Putamen (tissue), 1 donor: ENCODE measurements at places on chromosomes 13 and 19.

GRCh38 chr13:22846551-22846950, 334.2 kb upstream of the SGCG start:
- DNase-seq: no peak

- no peak for DNase-seq
Measured at GRCh38 chr19:38695317-38695683, 47.9 kb downstream of the ACTN4 start.

GRCh38 chr13:74306496-74306895, 172.3 kb upstream of the KLF12 start:
- no peak for DNase-seq

GRCh38 chr13:114143806-114144605, 11.6 kb upstream of the RASA3 start:
- no peak for DNase-seq

GRCh38 chr13:69903081-69903480, 204.5 kb upstream of the ATXN8OS start:
- no peak for DNase-seq

- no peak for DNase-seq
Measured at GRCh38 chr13:27151798-27152599, 19.6 kb downstream of the USP12 start.

DNA sequence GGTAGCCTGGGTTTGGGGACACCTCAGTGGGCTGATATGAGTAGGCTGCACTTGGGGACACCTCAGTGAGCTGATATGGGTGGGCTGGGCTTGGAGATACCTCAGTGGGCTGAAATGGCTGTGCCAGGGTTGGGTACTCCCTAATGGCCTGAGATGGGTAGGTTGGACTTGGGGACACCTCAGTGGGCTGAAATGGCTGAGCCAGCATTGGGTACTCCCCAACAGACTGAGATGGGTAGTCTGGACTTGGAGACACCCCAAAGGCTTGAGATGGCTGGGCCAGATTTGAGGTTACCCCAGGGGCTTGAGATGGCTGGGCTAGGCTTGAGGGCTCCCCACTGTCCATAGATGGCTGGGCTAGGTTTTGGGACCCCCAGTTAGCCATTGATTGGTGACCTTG, 12.1 kb downstream of the IQCN start:
- no peak for DNase-seq

DNA sequence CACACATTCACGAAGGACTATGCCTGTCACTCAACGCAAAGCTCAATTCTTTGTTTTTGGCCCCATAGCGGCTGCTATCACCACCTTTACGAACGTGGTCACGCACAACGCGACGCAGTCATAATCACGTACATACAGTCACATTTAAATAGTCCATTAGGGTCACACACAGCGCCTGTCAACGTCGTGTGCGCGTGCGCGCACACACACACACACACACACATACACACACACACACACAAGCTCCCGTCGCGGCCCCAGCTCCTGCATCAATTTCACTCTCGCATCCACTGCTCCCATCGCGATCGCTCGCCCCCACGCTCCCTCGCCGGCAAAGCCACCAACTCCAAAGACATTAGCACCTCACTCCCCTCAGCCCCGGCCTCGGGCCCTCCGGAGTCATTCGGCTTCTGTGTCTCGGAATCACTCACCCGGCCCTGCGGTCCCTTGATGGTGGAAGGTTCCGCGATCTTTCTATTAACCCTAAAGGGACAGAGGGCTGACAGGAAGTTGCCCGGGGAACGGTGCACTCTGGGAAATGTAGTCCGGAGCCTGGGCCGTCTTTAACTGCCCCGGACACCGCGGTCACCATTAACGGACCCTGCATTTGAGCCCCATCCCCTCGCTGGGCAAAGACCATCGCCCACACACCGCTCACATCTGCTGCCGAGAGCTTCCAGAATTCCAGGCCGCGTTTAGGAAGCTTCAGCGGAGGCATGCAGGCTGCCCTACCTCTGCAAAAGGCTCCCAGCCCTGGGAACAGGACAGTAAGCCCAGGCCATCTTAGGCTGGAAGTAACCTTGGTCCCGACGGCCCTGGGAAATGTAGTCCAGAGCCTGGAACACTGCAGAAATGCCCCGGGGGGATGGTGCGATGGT, at the start of gene ZNF790:
ZNF790 (minus strand) TSS at position 482 of the 878 bp plus-strand sequence. CDS start 12,768 bp downstream, outside the sequence.
- DNase-seq: peak; percentile 92

DNA sequence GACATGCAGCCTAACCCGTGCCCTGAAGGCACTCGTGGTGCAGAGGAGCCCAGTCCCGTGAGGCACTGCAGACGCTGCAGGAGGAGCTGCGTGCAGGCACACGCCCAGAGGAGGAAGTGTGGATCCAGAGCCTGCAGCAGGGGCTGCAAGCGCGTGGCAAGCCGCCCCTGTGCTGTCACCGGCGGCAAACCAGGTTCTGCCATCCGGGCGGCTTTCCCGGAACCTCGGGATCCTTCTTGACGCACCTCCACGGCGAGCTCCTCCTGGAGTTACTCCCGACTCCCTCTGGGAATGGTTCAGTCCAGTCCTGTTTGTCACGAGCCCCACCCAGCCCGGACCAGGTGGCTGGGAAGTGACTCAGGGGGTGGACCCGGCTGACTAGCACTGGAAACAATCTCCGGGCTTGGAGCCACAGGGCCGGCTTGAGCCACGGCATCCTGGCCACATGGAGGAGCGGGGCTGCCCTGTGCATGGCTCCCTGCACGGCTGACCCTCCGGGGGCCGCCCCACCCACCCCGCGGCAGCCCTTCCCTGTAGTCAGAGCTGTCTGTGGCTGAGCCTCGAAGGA, 10.2 kb downstream of the DPP9 start:
- DNase-seq: no peak

GRCh38 chr13:38664906-38665305, 22.0 kb upstream of the FREM2 start:
- DNase-seq: no peak

DNA sequence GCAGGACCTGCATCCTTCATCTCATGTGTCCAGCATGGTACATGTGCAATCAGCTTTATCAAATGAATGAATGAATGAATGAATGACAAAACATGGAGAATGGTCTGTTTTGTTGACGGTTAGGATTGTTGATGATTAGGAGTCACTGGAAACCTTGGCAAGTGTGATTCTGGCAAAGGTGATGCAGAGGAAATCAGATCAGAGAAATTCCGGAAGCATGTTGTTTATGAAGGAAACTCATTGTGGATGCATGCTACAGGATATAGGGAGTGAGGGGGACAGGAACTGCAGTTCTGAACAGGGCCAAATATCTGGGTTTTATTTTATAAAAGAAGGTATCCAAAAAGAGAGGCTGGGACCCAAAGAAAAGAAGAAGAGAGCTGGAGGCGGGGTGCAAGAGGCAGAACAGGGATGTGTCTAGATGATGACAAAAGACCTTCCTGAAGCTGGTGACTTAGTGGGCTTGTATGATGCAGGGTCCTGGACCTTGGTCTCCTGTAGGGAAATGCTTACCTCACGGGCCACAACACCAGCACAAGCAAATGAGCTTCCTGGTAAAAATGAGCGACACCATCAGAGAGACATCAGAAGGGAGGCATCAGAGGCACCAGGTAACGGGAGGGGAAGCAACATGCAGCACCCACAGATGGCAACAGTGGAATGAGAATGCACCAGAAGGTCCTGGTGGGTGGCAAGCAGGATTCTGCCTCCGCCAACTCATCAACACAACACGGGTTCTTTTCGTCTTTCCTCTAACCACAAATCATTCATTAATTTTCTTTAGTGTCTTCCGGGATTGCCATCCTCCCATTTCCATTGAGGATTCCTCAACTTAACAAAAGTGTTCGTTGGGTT, 159.6 kb downstream of the FOXO1 start:
- DNase-seq: no peak

DNA sequence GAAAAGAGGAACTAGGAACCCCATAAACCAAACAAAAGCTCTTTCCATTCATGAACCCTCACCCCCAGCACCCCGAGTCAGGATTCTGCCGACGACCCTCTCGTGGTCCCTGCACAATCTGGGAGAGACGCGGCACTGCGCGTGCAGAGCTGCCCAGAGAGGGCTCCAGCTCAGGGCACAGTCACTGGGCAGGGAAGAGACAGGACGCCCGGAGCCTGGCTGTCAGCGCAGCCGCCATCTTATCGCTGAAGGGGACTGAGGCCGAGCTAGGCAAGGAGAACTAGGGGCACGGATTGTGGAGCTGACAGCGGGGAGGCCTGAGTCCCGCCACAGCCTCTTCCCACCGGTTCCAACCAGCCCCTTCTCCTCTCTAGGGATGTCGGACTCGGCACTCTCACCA, 349 bp downstream of the ZNF98 start:
- DNase-seq: no peak

DNA sequence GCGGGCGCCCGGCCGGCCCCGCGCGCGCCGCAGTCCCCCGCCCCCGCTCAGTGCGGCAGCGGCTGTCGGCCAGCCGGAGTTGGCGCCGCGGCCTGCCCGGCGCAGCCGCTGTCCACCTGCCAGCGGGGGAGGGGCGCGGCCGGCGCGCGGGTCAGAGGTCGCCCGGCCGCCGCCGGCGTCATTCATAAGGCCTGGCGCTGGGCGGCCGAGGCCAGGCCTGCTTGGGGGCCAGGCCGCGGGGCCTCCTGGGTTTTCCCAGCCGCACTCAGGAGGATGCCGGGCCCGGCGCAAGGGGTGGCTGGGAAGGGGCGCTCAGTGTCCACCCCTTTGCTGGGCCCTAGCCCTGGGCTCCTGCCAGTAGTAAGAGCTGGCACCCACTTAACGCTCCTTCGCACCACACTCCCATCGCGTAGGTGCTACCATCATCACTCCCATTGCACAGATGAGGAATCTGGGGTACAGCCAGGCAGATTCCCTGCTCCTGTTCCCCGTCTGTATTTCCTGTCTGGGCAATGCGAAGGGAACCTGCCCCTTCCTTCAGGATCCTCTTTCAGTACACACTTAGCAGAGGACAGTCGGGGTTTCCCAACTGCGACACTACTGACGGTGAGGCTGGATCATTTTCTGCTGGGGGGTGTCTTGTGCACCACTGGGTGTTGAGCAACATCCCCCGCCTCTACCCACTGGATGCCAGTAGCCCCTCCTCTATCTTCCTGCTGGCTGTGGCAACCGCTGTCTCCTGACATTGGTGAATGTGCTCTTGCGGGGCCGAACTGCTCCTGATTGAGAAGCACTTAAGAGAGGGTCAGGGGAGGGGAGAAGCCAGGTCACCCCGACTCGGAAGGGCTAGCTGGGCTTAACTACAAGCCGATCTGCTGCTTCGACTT, 846 bp upstream of the PRKACA start:
- peak; percentile 74 for DNase-seq

DNA sequence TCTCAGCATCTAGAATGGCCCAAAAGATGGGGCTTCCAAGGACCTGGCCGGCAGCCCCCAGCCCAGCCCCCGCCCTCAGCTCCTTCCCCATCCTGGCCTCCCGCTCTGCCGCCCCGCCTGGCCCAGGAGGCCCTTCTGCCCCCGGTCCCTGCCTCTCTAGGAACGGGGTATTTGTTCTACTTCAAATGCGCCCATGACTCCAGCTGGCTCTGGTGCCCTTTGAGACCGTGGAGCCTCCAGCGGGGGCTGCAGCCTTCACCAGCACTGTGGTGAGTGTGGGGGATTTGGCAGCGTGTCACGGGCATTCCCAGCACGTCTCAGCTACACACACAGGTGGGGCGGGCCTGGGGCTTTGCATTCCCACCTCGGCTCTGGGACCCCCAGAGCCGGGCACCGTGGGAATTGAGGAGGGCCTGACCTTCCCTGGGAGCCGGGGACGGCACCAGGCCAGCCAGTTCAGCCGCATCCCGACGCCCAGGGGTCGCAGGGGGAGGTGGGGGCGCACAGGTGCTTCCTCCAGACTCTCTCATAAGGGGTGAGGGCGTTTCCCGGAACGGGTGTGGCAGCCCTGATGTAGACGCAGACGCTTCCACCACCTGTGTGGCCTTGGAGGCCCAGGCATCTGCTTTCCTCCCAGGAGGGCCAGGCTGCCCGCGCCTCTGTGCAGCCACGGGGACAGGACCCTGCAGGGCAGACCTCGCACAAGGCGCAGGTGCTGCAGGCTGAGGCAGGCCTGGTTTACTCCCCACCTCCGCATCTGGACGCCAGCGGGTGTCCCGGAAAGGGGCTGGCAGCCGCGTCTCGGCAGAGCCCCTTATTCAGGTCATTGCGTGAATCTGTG, 947 bp downstream of the ATP4B start:
- DNase-seq: no peak

DNA sequence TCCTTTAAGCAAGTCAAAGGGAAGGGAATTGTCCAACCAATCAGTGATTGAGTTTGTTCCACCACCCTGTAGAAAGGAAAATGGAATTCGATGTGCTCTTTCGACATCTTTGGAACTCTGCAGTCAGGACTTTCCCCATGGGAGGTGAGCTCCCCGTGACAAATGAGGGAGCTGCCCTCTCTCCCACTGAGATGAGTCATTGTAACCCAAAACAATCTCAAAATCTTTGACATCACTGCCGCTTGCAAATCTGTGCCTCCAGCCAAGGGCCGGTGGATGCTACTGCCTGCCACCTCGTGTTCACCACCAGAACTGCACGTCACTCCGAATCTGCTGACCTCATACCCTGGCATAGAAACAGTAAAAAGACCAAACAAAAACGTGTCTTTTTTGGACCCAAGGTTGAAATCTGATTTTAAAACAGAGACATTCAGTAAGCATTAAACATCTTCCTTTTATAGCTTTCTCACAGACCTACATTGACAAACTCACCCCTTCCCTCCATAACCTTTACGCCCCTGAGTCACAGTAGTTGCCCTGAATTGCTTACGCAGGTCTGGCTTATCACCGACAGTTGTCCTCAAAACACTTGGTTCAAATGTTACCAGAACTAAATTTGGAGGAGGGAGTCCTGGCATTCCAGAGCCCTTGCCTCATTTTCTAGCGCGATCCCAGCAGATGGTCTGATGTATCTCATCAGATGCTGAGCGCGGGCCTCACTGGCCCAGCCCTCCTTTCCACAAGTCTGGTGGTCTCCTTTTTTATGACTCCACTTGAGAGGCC, 105.2 kb downstream of the COL4A2 start:
- peak; percentile 78 for DNase-seq

DNA sequence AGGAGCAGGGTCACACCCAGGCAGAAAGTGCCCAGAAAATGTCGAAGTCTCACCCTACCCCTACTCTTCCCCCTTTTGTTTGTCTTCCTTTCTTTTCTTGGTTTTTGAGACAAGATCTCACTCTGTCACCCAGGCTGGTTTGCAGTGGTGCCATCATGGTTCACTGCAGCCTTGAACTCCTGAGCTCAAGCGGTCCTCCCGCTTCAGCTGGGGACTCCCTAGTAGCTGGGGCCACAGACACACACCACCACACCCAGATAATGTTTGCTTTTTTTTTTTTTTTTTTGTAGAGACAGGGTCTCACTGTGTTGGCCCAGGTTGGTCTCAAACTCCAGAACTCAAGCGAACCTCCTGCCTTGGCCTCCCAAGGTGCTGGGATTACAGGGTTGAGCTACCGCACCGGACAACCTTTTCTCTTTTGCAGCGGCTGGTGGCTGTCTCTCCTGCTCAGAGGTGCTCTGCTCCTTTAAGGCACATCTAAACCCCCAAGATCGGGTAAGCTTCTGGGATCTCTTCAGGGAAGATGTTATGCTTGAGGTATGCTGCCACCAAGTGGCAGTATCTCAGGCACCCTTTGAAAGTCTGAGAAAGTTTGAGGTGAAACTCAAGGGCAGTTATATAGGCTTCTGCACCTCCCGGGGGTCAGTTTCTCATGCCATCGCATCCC, 22.4 kb upstream of the EBI3 start:
- no peak for DNase-seq
